ENCODE measurements at places on chromosomes 2 and 18.

DNA sequence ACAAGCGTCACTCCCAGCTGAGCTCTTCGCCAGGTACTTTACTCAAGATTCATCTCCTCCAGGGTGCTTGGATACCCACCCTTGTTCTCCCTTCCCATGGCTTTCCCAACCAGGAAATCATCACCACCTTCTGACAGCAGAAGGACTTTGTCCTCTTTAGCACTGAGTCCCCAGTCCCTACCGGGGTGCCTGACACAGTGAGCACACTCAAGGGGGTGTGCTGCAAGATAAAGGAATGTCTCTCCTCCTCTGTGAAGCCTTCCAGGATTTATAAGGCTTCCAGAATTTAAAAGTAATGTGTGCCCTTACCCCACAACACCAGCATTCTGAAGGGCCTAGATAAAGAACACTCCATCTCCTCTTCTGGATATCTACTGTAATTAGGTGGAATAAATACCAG, 39.6 kb downstream of the ACVR1 start:
- DNase-seq, result no peak

GRCh38 chr2:234528410-234529148, 31.7 kb upstream of the ARL4C start:
- no peak for DNase-seq

DNA sequence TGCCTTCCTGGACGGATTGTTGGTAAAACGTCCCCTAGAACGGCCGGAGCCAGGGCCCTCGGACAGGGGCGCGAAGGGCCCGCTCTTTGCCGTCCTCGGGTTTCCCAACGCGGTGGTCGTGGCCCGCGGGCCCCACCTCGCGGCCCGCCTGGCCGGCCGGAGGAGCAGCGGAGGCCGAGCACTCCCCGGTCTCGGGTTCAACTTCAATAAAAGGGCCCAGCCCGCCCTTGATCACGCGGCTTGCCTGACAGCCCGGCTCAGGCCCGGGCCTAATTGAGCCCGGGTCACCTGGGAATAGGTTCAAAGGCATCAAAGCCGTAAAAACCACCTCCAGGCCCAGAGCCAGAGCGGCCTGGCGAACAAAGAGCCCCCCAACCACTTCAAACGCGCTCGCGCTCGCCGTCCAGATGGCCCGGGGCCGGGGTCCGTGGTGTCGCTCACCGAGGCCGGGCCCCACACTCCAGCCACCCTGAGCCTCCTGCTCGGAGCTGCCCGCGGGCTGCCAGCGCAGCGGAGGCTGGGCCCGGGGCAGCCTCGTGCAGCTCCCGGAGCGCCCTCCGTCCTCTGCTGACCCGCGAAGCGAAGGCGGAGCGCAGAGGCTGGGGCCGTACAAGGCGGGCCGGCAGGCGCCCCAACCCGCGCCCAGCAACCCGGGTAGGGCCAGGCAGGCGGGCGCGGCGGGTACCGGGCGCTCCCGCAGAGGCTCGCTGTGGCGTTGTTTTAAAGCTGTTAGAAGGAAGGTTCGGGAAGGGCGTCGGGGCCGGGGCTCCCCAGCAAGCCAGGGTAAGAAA, 1.1 kb upstream of the TWIST2 start:
- DNase-seq, result no peak

GRCh38 chr18:46497129-46497528, 159.9 kb downstream of the LOXHD1 start:
- DNase-seq, result no peak

DNA sequence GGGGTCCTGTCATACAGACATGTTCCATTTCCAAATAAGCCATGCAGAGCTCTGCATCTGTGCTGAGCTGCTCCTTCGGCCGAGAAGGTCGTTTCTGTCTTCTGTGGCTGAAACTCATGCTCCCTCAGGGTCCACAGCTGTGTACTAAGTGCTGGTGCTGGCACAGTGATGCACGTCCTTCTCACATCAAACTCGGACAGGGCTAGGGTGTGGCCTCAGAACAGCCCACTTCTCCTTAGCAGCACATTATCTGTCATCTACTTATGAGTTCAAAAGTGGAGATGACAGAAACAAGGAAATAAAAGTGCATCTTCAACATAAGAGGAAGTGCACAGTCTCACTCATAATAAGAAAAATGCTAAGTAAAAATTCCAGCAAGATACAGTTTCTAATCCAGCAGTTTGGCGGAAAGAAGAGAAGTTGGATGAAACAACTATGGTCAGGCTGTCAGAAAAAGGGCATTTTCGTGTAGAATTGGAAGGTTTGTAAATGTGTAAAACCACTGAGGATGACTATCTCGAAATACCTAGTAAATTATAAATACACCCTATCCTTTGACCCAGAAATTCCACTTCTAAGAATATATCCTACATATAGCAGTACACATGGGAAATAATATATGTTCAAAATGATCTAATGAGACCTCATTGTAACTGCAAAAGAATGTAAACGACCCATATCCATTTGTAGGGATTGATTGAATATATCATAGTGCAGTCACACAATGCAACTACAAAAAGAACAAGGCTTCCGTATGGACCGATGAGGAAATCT, 53.7 kb upstream of the APCDD1 start:
- DNase-seq, result no peak

- DNase-seq, result no peak
These were observed 42.4 kb downstream of the CYB5A start for GRCh38 chr18:74249181-74249968.

GRCh38 chr2:191636235-191636543, 41.7 kb upstream of the NABP1 start:
- DNase-seq, result no peak

DNA sequence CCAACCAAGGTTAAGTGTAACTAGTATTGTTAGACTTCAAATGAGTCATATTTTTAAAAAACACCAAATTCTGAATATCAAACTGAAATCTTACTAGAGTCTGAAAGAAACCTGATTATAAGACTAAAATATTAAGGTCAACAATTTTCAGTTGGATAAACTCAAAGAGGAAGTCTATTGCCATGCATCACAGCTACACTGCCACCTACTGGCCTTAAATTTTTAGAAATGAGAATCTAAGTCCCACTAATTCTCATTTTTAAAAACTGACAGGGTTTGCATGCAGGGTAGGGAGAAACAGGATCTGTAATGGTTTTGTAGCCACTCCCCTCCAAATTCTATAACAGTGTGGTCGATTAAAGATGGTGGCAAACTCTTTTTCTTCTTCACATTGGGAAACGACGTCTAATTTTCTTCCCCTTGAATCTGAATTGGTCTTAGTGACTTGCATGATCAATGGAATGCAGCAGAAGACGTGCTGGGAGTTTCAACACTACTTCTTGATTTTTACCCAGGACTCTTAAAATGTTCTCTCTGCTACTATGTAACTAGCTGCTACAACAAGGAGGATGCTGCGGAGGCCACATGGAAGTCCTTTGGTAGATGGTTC, 176.1 kb upstream of the SESTD1 start:
- DNase-seq, result no peak

DNA sequence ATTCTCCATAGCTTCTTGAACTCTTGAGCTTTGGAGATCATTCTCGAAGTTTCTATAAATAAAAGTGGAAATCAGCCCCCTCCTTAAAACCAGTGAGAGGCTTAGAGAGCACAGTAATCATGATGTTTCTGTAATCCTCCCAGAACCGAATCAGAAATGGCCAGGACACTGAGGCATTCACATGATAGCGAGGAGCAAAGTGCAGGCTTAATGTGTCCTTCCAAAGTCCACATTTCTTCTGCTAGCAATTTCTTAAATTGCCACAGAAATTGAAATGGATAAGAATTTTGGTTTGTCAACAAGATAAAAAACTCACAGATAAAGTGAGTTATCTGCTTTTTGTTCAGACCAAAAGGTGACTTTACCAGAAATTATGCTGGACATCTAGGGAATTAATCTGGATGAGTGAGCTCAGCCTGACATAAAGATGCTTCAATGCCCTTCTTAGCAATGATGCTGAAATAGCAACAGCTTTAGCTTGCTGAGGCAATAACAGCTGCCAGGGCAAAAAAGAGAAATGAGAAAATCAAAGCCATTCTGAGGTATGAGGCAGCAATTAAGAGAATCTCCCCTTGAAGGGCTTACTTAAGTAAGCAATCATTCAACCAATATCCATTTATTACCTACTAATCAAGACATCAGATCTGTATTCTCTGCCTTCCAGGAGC, 82.4 kb upstream of the PHLPP1 start:
- DNase-seq, result no peak

GRCh38 chr2:222835143-222835822, 25.6 kb upstream of the ACSL3 start:
- DNase-seq, result no peak

DNA sequence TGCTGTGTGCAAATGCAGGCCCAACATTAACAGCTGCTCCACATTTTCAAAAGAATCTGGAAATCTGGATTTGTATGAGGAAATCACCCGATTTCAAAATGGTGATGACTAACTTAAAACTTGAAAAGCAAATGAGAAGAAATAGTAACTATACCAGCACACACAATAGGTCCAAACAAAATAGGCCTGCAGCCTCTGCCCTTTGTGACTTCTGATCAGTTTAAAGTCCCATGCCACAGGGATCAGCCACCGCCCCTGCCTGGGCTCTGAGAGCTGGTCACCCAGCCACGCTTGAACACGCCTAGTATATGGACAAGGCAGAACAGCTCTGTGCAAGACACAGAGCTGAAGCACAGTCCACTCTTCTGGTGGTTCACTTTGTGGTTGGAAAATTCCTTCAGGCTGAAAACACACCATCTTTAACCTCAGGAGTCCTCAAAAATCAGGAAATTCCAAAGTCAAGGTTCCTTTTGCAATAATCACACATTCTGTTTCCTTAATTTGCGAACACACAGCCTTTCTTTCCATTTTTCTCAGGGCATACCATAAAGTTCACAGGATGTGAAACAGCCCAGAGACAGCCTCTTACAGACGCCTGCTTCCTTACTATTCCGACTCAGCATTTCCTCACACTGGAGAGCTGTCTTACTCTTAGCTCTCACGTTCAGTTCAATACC, 150.1 kb upstream of the RIOK3 start:
- no peak for DNase-seq

DNA sequence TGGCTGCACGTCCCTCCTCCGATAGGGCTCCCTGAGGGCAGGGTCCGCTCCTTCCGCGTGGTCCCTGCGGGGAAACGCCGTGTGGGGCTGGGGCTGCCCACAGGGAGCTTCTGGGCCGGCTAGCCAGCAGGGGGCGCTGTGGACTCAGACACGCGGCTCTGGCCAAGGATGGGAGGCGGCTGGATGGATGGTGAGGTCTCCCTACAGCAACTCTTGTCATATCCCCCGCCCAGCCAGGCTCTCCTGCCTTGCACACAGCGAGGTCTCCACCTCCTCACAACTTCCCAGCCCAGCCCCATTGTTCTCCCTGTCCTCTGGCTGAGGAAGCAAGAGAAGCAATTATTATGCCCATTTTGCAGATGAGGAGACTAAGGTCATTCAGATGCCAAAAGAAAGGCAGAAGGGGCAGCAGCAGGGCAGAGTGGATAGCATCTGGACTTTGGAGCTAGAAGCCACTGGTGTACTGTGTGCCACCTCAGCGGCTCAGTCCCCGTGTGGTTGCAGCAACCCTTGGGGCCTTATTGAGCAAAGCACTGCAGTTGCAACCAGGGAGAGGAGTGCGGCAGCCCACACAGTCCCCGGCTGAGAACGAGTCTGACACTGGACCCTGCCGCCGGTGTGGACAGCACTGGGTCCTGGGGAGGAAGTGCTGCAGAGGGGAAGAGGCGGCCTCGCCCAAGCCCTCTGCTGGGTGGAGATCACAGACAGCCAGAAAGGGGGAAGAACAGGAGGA, 99.0 kb downstream of the ZFP36L2 start:
- peak; percentile 75 for DNase-seq

- no peak for DNase-seq
These were observed 102.7 kb upstream of the PTPRM start for GRCh38 chr18:7464245-7464966.

DNA sequence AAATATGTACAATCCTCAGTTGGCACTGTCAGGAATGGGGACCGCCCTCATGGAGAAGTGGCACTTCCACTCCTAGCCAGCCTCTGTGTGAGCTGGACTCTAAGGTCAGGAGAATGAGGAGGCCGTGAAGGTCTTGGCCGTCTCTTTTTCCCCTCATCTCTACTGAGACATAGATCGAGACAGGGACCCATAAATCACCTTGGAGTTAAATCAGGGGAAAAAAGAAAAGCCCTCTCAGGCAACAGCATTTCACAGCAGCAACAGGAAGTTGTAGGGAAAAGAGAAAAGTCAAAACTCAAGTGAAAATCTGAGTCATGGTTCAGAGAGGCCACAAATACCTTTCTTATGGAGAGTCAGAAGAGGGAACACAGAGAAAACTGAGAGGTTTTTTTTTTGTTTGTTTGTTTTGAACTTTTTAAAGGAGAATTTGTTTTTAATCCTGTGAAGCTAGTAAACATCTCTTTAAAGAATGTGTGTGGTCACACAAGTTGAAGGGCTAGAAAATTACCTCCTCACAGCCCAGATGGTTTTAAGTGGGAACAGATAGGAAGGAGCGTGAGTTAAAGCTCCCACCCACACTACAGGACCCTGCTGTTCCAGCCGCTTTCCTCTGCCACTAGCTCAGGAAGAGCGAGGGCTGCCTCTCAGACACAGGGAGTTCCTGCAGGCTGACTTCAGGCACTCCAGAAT, 30.6 kb upstream of the CYP1B1 start:
- DNase-seq, result no peak

DNA sequence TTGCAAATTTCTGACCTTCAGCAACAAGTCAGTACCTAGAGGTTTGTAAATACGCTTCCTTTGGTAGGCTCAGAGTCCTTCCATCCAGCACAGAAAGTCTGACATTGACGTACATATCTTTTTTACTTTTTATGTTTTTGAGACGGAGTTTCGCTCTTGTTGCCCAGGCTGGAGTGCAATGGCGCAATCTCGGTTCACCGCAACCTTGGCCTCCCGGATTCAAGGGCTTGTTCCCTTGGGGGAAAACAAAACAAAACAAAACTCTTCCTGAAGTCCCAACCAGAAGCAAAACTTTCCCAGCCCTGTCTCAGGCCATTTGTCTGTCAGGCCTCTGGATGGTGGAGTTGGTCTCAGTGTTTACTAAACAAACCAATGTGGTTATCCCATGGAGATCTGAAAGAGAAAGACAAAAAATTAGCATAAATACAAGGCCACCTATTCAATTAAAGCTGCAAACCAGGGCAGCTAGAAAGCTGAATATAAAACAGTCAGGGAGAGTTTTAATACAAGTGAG, 29.6 kb upstream of the ATL2 start:
- no peak for DNase-seq

DNA sequence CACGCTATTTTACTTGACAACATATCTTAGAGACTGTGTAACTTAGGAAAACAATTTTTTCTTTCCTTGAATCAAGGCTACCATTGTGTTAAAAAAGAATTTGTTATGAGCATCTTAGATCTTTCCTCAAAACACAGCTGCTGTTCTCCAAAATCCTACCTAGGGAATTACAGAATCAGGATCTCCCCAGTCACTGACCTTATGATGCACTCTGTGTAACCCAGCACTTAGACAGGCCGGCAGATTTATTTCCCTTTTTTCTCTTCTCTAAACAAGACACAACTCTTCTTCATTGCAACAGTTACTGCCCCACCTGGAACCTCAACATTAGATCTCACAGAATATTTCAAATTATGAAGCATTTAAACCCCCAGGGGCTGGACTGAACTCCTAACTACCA, 13.5 kb upstream of the C2orf15 start:
- no peak for DNase-seq

Data from activated B cell treated with CpG ODN at 0.5 μM for 24 hours (primary cell).